ENCODE measurements at places on chromosomes 12 and 14.
A peak's percentile ranks its signal among the peaks of the same experiment; 100 is the strongest.

GRCh38 chr14:72454388-72455160 is 439.3 kb downstream of the DPF3 start:
- no peak for DNase-seq

- DNase-seq, result peak; percentile 79
Measured at GRCh38 chr14:81436296-81437138, 36.4 kb upstream of the STON2 start.

DNA sequence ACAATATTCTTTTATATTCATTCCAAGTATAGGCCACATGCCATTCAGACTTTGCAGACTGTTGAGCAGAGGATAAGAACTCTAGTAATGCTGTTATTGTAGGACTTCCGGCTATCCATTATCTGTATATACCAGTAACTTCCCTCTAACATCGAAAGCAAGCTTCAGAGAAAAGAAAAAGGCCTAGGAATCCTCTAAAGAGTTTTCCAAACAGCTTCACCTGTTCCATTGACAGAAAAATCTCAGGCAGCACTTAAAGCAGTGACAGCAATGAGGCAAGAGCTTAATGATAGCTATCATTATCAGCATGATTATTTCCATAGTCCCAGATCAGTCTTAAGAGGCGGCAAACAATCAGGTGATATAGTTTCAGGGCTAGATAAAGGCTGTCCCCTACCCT is 1.8 kb downstream of the CPNE8 start:
- DNase-seq, result no peak

DNA sequence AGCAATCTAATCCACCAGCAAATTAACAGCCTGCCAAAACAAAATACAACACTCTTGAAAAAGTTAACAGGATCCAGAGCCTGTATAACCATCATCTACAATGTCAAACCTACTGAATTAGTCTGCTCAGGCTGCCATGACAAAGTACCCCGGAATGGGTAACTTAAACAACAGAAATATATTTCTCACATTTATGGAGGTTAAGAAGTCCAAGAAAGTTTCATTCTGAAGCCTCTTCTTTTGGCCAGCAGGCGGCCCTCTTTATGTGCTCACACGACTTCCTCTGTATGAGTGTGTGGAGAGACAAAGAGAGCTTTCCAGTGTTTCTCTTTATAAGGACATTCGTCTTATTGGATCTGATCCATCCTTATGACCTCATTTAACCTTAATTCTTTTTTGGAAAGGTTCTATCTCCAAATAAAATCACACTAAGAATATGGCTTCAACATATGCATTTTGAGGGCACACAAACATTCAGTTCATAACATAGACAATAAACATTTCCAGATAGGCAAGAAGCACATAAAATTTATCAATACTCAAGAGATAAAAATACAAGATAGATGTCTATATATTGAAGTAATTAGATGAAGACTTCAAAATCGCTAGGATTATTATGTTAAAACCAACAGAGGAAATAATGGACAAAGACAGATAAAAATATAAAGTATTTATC is 5.9 kb upstream of the RERG start:
- no peak for DNase-seq

GRCh38 chr12:15580431-15580830 is 208.8 kb downstream of the EPS8 start:
- DNase-seq, result no peak

- DNase-seq, result no peak
Measured at GRCh38 chr14:68293404-68293803, 473.8 kb downstream of the RAD51B start.

GRCh38 chr12:66661357-66661756 is 17.5 kb downstream of the GRIP1 start:
- no peak for DNase-seq

DNA sequence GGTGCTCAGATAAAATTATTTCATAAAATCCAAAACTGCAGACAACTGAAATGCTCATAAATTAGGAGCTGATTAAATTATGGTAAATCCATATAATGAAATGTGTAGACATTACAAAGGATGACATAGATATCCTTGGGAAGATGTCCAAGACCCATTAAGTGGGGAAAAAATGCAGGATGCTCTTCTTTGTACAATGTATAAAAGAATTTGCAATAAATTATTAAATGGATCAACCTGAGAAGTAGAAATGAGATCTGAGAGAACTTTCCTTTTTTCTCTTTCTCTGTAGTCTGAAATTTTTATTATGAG is 336.4 kb upstream of the E2F7 start:
- DNase-seq, result no peak

- peak; percentile 25 for DNase-seq
Measured at GRCh38 chr12:76586764-76587395, 27.3 kb upstream of the OSBPL8 start.

DNA sequence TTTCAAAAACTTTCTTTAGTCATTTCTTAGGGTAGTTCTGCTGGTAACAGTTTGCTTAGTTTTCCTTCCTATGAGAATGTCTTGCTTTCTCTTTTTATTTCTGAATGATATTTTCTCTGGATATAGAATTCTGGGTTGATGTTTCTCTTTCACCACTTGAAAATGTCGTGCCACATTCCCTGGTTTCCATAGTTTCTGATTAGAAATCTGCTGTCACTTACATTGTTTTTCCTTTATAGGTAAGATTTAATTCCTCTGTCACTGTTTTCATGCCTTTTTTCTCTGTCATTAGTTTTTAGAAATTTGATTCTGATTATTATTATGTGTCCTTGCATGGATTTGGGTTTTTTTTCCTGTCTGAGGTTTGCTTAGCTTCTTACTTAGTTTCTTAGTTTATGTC is 77.3 kb upstream of the PCNX4 start:
- no peak for DNase-seq

GRCh38 chr12:80681-81190 is 14.2 kb downstream of the IQSEC3 start:
- DNase-seq, result no peak

GRCh38 chr14:33756833-33757232 is 194.0 kb downstream of the EGLN3 start:
- no peak for DNase-seq

GRCh38 chr14:23115039-23115731 is 3.9 kb downstream of the CEBPE start:
- DNase-seq, result no peak

- no peak for DNase-seq
Measured at GRCh38 chr12:114669401-114670290, 14.3 kb downstream of the TBX3 start.

DNA sequence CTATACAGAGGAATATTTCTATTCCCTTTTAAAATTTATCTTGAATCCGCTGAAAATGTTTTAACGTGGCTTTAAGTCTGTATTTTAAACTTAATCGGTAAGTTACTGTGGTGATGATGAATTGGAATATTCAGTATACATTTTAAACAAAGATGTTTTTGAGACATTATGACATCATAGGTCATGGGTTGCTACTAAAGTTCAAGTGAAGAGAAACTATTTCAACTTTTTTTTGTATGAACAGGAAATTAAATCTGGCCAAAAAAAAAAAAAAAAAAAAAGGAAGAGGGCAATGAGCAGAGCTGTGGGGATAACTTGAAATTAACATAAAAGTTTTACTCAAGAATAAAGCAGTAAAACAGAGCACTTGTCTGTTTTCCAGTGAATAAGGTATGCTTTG is 109.0 kb downstream of the PLEKHA5 start:
- DNase-seq, result no peak

GRCh38 chr14:68781161-68782021 is 11.5 kb downstream of the ZFP36L1 start:
- no peak for DNase-seq

DNA sequence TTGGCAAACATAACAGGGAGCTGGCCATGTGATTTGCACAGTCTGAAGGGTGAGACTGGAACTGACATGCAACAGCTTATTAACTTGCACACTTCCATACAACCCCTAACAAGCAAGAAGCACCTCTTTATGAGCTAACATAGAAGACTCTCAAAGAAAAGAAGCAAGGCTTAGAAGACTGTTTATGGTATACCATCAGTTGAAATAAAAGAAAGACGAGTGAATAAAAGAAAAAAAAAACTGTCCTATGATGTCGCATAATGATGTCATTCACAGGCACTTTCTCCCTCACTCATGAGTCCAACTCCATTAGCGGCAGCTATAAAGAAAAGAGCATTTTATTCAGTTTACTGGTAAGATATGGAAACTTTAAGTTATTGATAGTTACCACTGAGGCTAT is 3.3 kb upstream of the MDM1 start:
- no peak for DNase-seq

DNA sequence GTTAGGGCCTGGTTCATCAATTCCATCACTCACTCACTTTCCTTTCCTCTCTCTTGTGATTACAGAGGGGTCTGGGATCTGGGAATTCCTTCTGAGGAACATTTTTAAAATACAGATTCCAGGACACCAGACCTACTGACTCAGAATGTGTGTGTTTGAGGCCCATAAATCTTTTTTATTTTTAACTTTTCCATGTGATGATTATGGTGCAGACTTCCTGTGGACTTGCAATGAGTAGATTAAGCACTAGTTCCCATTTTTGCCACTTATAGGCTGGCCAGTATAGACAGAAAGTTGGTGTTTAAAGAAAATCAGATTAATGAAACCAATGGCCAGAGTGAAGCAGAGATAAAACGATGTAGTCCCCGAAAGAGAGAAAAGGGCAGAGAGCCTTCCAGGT is 28.1 kb downstream of the SLC41A2 start:
- no peak for DNase-seq

- no peak for DNase-seq
Measured at GRCh38 chr12:119005085-119005484, 23.7 kb downstream of the SRRM4 start.

GRCh38 chr12:120292411-120292660 is 633 bp upstream of the RNU4-2 start:
- peak; percentile 64 for DNase-seq

GRCh38 chr12:12807970-12808702 is 5.0 kb upstream of the DDX47 start:
- peak; percentile 63 for DNase-seq

- peak; percentile 68 for DNase-seq
Measured at GRCh38 chr12:118164798-118165486, 29.0 kb downstream of the PEBP1 start.

- DNase-seq, result no peak
Measured at GRCh38 chr14:34437729-34438080, 24.3 kb downstream of the SPTSSA start.

- no peak for DNase-seq
Measured at GRCh38 chr14:69613312-69614073, 2.1 kb downstream of the SUSD6 start.

GRCh38 chr14:94897561-94897960 is 127.6 kb upstream of the GSC start:
- DNase-seq, result no peak

GRCh38 chr14:51715250-51715649 is 63.5 kb downstream of the FRMD6 start:
- no peak for DNase-seq

- DNase-seq, result no peak
Measured at GRCh38 chr12:27061317-27061716, 21.1 kb downstream of the C12orf71 start.

DNA sequence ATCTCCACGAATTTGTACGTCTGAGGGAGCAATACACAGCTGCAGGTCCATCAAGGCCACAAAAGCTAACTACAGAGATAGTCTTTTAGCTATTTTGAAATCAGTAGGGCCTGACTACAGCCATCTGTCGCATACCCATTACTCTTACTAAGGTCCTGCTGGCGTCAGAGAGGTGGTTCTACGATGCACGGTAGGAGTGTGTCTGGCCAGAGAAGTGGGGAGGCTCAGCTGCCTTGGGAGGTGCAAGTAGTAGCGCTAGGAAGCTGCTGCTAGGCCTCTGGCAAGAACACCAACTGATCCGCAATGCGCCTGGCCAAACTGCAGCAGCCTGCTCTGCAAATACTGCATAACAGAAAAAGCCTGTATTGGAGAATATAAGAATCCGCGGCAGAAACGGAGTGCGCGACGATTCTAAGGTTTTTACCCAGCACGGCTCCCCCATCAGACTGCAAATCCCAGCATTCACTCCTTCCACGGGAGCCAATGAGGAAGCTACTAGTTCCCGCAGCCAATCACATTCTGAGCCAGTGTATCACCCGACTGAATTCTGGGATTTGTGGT is 743 bp upstream of the CAND1 start:
- no peak for DNase-seq

- DNase-seq, result peak; percentile 46
Measured at GRCh38 chr12:46770501-46771183, 55.2 kb downstream of the SLC38A4 start.

DNA sequence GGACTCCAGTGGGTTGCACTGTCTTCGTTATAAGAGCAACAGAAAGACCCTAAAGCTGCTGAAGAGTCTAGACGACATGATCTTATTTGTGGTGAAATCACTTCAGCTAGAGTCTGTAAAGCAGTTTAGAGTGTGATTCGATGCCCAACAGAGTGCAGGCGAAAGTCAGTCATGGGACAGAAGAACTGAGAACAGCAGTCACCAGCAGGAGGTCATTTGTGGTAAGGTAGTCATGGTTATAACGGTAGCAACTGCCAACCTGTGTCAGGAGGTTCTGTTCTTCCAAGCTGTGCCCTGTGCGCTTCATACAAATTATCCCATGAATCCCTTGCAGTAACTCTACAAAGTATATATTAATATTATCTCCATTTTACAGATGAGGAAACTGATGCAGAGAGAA is 954.1 kb downstream of the AACS start:
- DNase-seq, result no peak

DNA sequence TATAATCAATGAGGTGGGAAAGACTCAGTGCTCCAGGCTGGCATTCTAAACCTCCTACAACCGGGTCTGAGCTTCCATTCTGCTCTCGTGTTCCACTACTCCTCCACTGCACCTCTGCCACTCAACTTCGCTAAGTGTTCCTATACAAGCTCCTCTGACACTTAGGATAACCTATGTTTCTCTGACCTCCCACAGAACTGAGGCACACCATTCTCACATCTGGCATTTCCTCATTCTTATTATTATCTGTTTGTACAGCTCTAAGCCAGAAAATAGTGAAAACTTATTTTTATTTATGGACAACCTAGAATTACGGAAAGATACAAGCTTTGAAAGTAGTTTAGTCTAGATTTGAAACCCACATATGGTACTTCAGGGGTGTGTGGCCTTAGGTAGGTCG is 127.0 kb downstream of the MED13L start:
- no peak for DNase-seq

GRCh38 chr12:78192979-78193378 is 362.3 kb downstream of the NAV3 start:
- DNase-seq, result peak; percentile 69

DNA sequence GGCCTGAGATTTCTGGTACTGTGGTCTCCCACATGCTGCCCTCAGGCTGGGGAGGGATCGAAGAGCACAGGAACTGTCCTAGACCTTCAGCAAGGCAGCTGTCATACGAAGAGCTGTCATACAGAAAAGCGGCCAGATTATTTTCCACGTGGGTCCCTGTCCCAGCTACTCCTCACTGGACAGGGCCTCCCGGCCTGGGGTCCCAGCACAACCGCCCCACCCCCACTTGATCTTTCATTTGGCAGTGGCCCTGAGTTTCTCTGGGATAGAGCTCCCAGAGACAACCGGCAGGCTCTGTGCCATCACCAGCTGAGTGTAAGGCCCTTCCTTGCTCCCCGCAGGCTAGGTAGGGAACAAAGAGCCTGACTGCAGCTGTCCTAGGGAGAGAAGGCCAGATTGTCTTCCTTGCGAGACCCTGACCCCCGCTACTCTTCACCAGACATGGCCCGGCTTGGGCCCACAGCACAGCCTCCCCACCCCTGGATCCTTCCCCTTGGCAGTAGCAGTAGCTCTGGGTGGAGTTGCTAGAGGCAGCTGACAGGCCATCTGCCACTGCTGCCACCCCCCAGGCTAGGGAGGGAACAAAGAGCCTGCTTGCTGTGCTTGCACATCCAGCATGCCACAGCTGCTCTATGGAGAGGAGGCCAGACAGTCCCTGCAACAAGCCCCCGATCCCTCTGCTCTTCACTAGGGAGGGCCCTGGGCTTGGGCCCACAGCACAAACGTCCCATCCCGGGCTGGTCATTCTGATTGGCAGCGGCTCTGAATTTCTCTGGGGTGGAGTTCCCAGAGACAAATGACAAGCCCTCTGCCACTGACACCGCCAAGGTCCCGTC is 3.1 kb upstream of the OR4N2 start:
- no peak for DNase-seq

All from NCI-H510A treated with DMSO at 0.1 percent for 48 hours (cell line).